ENCODE measurements at places on chromosomes 7 and 10. TPM values are rescaled to one million over a fixed set of nuclear protein-coding genes. Genes with fewer than 3 reads are reported as not detected.

- H3K27ac ChIP-seq: no peak overlapping the region
- H3K36me3 ChIP-seq: no peaks in the 10 kb centered on the region
- no peak for DNase-seq
Observed at GRCh38 chr10:17865351-17865750, 56.2 kb downstream of the MRC1 start.

The MSMB gene
- not detected for total RNA-seq

The PAX4 gene
- not detected for total RNA-seq

The PKD2L1 gene
- not detected for total RNA-seq

The CEP55 gene
- total RNA-seq: 9.3 TPM
